ENCODE measurements at places on chromosomes 7 and 10.

DNA sequence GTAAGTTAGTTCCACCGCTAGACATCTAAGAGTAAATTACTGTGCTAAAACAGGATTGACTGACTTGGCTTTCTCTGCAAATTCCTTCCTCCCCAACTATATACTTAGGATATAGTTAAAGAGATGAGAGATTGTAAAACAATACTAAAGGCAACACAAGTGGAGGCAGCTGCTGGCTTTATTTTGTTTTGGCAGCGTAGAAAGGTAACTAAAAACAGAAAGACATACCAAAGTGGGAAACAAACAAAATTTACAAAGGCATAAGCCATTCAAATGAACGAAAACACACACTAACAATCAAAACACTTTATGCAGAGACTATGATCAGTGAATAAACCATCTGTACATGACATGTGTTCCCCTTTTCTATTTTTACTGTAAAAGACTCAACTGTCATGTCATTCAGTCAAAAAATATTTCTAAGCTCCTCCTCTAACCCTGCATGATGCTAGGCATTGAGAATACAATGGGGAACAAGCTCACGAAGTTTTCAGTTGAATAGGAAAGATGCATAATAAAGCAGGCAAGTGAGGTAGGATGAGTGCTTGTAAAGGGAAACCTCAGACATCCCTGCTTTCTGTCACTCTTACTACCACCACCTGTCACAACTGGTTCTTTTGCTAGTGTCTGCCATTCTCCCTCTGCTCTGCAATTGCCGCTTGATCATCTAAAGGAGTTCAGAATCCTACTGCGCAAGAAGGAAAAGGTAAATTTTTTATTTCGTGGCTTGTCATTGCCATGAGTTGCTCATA is 64.2 kb upstream of the COL1A2 start:
- DNase-seq, result no peak

- no peak for DNase-seq
Measured at GRCh38 chr7:99786726-99787335, 2.8 kb upstream of the CYP3A4 start.

GRCh38 chr7:155311826-155312537 is 14.3 kb downstream of the INSIG1 start:
- no peak for DNase-seq

DNA sequence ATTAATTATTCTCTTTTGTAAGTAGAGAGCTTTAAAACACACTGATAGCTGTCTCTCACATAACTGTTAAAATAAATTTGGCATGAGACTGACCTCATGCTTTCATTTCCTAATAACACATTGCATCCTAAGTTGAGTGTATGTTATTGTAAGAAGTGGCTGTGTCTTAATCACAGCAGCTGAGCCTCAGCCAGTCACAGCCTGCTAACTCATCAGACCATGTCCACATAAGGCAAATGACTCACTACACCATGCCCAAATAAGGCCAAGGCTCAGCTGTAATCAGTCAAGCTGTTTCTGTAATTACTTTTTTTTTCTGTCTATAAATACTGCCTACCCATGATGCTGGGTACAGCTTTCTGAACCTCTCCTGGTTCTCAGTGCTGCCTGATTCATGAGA is 860.9 kb downstream of the XPNPEP1 start:
- DNase-seq, result no peak

DNA sequence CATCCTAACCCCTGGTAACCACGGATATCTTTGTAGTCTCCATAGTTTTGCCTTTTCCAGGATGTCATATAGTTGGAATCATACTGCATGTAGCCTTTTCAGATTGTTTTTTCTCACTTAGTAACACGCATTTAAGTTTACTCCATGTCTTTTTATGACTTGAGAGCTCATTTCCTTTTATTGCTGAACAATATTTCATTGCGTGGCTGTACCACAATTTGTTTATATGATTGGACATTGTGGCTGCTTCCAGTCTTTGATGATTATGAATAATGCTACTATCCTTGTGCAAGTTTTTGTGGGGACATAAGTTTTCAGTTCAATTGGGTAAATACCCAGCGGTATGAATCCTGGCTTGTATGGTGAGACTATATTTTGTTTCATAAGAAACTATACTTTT is 60.8 kb downstream of the AOAH start:
- no peak for DNase-seq

GRCh38 chr7:47714669-47715607 is 133.0 kb upstream of the TNS3 start:
- DNase-seq, result no peak

- no peak for DNase-seq
Measured at GRCh38 chr7:126727930-126728391, 524.8 kb downstream of the GRM8 start.

DNA sequence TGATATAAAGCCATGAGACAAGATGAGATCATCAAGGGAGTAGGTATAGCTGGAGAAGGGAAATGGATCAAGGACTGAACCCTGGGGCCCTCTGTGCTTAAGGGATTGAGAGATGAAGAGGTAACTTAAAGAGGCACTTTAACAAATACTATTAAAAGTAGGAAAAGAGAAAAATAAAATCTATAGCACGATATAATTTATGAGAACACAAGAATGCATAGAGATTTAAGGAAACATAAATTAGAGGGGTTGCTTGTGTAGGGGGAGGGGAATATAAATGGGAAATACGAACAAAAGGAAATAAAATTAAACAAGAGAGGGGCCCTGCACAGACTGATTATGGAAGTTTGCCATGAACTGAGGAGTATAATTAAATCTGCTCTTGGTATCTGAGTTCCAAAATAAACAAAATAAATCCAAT is 15.6 kb upstream of the LRRC17 start:
- DNase-seq, result no peak

- DNase-seq, result peak; percentile 30
Measured at GRCh38 chr10:21989453-21990154, 13.9 kb downstream of the DNAJC1 start.

DNA sequence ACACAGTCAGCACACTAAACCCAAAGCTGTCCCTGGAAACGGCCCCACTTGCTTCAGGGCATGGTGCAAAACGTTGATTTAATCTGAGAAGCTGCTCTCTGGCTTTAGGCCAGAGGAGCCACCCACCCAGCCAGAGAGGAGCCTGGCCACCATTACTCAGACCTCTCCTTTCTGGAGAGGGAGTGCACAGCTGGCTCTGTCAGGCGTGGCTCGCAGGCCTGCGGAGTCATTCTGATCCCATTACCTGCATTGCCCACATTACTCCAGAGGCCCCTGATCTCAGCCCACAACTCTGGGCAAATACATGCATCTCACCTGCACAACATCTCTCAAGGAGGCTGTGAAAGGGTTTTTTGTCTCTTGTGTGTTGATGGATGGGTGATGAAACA is 370.0 kb upstream of the IGFBP3 start:
- DNase-seq, result no peak

- no peak for DNase-seq
Measured at GRCh38 chr7:47806701-47807103, 141.6 kb downstream of the PKD1L1 start.

GRCh38 chr10:35299016-35299415 is 37.3 kb upstream of the CCNY start:
- no peak for DNase-seq

GRCh38 chr10:114335614-114336013 is 68.7 kb downstream of the AFAP1L2 start:
- no peak for DNase-seq

- DNase-seq, result no peak
Measured at GRCh38 chr7:79221211-79221610, 232.3 kb downstream of the MAGI2 start.

DNA sequence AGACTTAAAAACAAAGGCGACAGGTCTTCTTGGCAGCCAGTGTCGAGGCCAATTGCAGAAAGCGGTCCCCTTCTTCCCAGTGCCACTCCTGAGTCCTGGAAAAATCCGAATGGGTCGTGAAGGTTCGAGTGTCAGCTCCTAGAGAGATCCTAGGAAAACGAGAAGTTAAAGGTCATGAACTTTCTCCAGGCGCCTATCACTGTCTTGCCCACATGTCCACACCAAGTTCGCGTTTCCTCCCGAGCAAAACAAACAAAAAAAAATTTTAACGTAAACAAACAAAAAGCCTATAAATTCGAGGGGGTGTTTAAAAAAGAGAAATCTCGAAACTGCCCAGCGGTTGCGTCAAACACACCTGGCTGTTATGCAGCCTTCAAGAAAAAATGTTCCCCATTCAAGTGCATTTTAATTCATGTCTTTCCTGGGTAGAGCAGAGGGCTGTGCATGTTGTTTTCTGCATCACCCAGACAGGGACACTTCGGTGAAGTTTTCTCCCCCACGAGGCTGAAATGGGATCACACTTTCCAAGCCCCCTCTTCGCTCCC is 1.5 kb downstream of the ARHGAP21 start:
- no peak for DNase-seq

DNA sequence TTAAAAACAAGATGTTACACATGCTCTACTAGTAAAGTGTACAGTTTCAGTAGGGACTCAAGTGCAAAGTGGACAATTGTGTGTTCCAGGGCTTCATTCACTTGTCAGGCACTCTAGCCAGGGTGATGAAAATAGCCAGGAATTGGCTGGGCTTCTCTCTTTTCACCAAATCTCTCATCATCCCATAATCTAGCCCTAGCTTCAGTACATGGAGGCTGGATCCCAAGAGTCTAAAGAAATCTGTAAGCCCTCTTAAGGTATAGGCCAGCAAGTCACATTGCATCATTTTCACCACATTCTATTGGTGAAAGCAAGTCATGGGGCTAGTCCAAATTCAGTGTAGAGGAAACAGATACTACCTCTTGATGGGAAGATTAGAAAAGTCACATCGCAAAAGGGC is 47.3 kb upstream of the C1GALT1 start:
- no peak for DNase-seq

DNA sequence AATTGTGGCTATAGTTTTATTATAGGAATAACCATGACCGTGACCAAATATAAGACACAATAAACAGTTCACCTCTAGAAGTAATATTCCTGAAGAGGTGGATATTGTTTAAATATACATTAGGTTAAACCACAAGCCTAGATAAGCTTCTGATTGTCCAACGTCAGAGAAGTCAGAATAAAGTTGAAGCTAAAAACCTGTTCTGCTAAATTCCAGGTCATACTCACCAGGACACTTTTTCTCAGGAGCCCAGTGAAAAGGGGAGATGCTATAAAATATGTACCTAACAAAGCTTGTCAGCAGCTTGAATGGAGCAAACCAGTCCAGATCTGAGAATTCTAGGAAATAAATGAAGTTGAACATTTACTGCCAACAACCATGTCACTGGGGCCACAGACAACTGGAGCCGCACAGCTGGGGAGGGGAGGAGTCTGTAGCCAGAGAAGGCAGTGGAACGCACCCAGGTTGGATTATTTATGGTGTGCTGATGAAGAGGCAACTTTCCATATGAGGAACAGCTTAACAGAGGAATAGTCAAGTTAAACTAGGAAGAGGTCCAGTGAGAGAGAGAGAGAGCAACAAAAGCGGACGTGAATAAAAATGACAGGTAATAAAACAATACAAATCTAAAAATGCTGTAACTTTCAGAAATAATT is 191.1 kb downstream of the ZNF438 start:
- DNase-seq, result no peak

- DNase-seq, result no peak
Measured at GRCh38 chr7:158252081-158252836, 335.4 kb downstream of the PTPRN2 start.

DNA sequence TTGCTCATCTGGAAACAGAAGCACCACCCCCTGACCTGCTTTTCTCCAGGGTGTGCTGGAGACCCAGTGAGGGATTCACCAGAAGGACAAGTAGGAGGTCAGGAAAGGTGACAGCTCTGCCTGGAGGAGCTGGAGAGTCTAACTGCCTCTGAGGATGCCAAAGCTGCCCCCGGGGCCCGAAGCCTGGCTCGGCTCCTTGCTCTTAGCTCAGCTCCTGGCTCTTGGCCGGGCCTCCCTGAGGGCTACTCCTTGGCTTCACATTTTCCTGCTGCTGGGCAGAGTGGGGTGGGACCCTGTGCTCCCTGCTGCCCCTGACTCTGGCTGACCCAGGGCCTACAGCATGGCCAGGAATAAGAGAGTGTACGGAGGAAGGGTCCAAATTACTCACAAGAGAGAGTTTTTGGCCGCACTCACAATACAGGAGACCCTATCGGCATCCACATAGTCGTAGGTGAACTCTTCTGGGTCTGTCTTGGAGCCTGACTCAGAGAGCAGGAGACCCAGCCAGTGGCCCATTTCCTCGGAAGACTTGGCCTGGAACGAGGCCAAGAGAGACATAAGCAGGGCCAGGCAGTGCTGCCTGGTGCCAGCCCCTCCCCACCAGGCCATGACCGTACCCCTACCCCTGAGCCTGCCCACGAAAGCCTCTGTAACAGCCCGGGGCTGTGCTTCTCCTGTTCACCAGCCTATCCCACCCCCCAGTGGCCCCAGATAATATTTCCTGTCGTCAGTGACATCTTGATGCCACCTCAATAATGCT is 63.1 kb downstream of the VWA2 start:
- no peak for DNase-seq

GRCh38 chr7:26265499-26266075 is 26.1 kb upstream of the SNX10 start:
- DNase-seq, result no peak

DNA sequence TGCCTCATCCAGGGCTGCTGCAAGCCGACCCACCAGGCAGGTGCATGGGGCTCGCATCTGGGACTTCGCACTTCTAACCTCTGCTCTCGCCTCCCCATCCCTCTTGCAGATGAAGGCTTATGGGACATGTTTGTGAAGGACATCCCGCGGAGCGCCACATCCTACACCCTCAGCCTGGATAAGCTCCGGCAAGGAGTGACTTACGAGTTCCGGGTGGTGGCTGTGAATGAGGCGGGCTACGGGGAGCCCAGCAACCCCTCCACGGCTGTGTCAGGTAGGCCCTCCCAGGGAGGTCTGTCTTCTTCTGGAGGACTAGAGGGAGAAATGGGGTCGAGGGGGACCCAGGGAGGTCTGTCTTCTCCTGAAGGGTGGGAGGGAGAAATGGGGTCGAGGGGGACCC is 448.9 kb upstream of the FOXK1 start:
- no peak for DNase-seq

DNA sequence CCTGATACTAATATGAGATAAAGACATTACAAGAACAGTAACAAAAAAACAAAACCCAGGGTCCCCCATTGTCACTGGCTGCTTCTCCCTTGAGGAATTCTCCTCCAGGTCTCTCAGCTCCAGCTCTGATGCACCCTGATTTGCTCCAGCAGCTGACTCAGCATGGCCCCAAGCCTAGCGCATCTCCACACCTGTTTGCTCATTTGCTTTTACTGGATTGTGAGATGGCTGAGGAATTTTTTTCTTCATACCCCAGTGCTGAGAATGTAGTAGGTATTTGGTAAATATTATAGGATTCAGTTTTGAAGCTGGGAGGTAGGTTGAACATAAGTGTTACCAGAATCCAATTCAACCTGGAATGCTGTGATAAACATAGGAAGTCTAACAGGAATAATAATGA is 171.9 kb downstream of the PKD1L1 start:
- no peak for DNase-seq

- DNase-seq, result no peak
Measured at GRCh38 chr7:121178452-121178851, 150.3 kb upstream of the WNT16 start.

Measured in activated T-cell treated with anti-CD3 and anti-CD28 coated beads, Interleukin-2, amount 50 U/mL, for 48 hours (primary cell).